ENCODE measurements at places on chromosomes 12 and 14.

GRCh38 chr12:98532687-98533304, 17.4 kb downstream of the TMPO start:
- DNase-seq = peak; percentile 71

DNA sequence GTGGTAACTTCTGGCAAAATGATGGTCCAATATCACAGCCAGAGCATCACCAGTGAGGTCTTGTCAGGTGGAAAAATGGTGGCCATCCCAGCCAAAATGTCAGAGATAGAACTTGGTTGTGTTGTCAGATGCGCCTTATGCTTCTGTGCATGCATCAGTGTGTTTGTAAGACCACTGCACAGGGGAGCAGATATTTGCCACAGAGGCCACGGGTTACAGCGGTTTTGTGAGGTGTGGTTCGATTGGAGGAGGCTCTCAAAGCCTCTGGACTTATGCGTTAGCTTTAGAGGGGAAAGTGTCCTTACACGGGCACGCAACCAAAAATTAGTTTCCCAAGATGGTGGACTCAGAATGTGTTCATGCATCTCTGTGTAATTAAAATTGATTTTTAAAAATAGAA, 243.8 kb downstream of the ADGRD1 start:
- DNase-seq = no peak

DNA sequence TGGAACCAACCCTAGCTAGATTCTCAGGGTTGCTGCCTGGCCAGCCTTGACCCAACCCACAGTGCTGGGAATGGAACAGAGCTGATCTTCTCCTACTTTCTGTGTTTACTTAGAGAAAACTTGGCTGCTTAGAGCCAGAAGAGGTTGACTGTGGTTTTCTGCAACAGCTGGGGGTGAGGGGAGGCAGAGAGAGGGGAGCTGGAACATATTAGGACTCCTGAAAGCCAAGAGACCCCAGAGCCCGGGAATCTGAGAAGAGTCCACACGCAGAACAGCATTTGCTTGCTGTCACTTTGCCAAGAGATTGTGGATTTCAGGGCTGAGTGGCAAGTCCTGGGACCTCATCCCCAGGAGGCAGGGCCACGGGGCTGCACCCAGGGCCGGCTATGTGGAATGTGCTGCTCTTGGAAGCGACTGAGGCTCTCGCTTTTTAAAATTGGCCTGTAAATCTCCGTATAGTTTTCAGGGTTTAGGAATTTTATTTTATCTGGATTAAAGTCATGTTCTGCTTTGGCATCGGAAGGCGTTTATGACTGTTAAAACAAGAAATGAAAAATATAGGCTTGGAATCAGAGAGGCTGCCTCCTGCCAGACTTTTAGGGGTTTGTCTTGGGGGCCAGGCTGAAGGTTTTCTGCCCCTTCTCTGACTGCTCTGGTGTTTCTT, 22.3 kb upstream of the MED13L start:
- no peak for DNase-seq

- DNase-seq = no peak
Measured at GRCh38 chr14:57822081-57822480, 43.8 kb downstream of the SLC35F4 start.

GRCh38 chr12:53199700-53200099, 7.4 kb downstream of the ITGB7 start:
- no peak for DNase-seq

DNA sequence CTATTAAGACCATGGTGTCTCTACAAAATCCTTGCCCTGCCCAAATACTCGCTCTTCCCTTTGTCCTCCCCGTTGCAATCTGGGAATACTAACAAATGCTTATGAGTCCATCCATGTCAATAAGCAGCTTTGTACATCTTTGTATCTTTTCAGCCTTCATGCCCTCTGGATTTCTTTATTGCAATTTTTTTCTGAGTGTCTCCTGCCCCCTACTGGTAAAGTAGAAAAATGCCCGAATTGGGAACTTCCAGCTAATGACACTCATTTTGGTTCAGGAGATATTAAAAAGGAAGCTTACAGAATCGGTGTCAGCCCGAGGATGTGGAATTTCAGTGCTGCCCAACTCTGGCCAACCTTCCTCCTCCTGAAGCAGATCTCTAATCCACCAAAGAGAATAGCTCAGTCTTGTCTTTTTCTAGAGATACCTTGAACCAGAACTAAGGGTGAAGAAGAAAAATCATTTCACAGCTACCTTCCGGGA, 46.0 kb downstream of the SH2B3 start:
- DNase-seq = peak; percentile 58

DNA sequence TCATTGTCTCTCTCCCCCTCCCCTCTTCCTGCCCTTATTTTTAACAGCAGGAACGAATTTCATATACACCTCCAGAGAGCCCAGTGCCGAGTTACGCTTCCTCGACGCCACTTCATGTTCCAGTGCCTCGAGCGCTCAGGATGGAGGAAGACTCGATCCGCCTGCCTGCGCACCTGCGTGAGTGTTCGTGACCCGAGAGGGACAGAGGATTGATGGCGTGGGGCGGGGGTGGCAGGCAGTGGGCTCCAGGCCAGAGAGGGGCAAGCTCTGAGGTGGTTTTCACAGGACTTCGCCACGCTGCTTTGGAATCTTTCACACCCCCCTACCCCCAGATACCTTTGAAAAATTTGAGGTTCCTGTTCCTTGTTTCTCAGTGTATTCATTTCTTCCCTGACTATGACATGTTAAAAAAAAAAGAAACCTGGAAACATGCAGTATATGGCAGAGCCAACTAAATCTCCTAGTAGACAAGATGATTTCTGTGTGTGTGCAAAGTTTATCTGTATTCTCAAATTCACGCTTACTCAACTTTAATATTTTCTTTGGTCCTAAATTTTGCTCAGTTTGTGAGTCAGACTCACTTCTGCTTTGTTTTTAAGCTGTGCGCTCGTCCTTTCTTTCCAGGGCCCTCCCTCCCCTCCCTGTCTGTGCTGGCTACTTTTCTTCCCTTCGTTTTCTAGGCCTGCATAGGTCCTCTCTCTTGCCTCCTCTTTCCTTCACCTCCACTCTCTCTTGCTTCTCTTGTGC, 103.1 kb downstream of the ETV6 start:
- DNase-seq = no peak

DNA sequence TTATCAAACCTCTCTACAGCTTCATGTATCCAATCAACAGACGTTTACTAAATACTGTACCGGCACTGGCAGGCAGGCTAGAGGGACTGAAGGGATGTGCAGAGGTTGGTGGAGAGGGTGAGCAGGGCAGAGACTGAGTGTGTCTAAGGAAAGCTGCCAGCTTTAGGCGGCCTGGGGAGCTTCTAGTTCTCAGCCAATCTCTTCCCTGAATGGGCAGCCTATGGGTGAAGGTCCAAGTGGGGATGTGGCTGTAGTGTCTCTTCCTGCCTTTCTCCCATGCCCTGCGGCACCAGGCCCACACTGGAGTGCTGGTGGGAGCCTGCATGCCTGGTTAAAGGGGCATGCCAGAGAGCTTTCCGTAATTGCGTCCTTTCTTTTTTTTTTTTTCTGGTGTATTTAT, 239.8 kb downstream of the CACNA1C start:
- no peak for DNase-seq

DNA sequence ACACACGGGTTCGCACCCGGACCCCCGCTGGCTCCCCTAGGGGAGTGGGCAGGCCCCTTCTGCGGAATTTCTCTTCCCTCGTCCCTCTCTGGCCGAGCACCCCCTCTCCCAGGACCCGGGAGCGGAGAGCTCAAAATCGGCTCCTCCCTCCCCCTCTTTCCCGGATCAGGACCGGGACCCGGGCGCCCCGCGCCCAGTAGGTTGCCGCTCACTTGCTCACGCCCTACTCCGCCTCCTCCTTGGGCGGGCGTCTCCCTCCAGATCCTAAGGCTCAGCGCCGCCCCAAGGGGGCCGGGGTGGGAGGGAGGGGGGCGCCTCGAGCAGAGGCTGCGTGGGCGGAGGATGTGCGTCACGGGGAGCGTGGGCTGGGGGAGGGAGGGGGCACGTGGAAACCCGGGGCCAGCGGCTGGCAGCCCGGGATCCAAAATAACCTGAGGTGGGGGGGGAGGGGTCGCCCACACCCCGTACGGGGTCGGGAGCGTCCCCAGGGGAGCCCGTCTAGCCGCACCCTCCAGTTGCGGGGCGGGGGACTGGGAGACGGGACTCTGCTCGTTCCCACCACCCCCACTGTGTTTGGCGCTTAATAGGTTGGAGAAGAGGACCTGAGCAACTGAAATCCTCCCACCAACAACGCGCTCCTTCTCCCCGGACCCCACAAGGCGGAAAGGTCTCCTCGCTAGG, 1.8 kb upstream of the NAB2 start:
- DNase-seq = peak; percentile 72
